Lung microvascular endothelial cell (primary cell): ENCODE measurements at places on chromosomes 16 and 17.

GRCh38 chr16:56275076-56275475 lies 83.8 kb downstream of the GNAO1 start:
- no peak for DNase-seq

GRCh38 chr17:39461113-39461925 lies at the start of gene CDK12:
CDK12 (plus strand) TSS chr17:39461486; CDS start chr17:39462072, 586 bp downstream.
- peak; percentile 99 for DNase-seq

DNA sequence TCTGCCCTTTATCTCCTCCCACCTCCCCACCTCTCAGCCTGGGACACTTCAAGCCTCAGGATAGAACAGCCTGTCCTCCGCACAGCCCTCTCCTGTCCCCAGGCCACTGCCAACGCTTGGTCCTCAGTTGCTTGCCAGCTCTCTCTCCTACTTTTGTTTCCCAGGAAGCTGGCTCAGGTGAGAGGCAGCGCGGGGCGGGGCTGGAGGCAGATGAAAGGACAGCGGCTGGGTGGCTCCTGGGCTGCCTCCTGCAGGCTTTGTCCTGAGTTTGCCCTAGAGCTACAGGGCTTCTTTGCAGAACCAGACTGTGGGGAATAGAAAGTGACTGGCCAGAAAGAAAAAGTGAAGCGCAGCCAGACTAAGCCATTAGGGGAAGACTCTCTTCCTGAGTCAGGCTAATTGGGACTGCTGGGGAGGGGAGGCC lies 48.2 kb upstream of the CDC42EP4 start:
- DNase-seq: no peak

DNA sequence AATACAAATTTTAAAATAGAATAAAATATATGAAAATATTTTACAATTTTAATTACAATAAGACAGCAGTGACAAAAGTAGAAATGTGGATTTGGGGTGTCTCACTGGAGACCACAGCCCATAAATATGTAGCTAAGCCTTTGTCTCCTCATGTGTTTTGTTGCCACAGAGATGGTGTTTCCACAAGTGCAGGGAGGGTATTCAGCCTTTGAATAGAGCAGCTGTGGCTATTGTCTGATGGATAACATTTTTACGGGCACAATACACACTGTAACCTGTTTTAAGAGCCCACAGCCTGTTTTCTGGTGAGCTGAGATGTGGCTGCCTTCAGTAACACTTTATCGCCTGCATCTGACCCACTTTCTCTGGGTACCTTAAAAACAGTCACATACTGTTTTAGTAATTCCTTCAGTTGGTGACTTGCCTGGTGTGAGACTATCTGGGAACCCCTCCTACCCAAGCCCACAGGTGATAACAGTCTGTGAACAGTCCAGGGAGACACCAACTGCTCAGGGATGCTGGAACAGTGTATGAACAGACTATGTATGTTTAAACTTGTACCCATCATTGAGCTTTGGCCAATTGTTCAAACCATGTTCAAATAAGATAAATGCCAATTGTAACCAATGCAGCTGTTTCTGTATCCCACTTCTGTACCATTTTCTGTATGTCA lies 7.8 kb upstream of the AHSP start:
- DNase-seq: no peak

DNA sequence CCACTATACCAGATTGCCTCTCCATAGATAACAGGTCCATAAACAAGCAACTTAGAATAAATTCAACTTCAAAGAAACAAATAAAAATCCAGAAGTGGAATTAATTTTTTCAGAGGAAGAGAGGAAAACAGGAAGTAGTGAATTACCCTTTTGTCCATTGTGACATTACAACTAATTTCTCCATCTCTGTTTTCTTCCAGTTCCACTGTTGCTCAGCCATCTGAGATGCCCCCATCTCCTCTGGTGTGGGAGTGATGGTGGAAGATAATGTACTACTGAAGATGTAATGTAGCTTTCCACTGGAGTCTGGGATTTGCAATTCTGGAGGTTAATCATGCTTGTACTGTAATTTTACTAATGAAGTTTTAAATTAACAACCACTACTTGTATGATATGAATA lies 124.6 kb upstream of the TMEM97 start:
- DNase-seq: no peak

DNA sequence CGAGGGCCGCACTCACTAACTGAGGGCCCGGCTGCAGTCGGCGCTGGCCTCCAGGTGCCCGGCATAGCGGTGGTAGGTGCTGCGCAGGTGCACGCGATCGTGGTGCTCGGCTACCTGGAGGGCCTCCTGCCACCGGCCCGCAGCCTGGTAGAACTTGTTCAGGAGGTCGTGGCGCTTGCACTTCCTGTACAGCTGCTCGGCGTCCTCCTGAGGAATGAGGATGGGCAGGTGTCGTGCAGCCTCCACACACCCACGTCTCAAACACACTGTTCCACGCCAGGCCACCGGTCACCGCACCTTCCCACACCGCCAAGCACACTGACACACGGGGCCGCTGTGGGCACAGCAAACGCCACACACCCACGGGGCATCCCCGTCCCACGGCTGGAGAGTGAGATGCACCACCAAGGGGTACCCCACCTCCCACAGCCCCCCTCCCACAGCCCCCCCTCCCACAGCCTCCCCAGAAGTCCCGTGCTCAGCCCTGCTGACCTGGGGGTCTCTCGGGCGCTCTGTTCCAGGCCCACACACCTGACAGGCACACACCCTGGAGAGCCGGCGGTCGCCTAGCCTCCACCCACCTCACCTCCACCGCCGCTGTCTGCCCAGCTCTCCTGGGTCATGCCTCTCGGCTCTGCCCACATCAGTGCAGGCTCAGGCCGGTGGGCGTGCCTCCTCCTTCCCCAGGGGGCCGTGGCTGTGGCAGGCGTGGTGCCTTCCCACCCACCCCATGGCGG lies 7.4 kb upstream of the TMEM204 start:
- no peak for DNase-seq

- peak; percentile 76 for DNase-seq
Measured at GRCh38 chr17:49035470-49036269, 38.5 kb downstream of the IGF2BP1 start.

- peak; percentile 17 for DNase-seq
Measured at GRCh38 chr17:48799069-48799723, 17.8 kb downstream of the TTLL6 start.
